ENCODE measurements at places on chromosomes 2 and 18. TPM values are rescaled to one million over a fixed set of nuclear protein-coding genes. Genes with fewer than 3 reads are reported as not detected.
A peak's percentile ranks its signal among the peaks of the same experiment; 100 is the strongest.

- peak; percentile 7 for DNase-seq
These were observed 55.5 kb downstream of the RIT2 start for GRCh38 chr18:43060020-43060419.

DNA sequence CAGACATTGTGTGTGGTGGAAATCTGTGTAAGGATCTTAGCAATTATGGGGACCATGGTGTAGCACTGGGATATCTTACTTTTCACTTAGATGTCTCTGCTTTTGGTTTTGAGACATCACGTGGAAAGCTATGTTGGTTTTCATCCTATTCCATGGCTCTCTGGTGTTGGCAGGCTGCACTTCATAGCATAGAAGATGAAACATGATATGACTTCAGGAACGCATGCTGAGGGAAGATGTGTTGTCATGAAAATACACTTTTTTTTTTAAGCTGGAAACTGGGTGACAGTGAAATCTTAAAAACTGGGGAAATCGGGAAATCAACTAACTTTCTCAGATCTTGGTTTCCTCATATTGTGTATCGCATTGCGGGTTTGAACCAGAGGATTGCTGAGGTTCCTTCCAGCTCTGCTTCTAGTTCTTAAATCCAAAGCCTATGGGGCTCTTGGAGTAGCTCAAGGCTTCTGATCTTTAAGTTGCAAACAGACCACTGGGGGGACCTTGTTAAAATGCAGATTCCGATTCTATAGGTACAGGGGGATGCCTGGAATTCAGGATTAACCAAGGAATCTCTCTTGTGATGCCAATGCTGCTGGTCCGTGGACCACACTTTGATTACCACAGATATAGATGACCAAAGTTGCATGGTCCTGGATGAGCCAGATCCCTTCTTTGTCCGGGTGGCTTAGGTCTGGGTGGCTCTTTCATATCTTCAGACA, 160.7 kb downstream of the SH3RF3 start:
- no peak for DNase-seq

GRCh38 chr2:42510191-42510590, 16.4 kb upstream of the KCNG3 start:
- no peak for DNase-seq

- no peak for DNase-seq
These were observed 489.3 kb downstream of the DCC start for GRCh38 chr18:52829320-52829719.

Gene LOXHD1
- total RNA-seq = not detected

Gene ETAA1
- total RNA-seq = 11.6 TPM

Gene CCDC121
- 1.2 TPM for total RNA-seq

DNA sequence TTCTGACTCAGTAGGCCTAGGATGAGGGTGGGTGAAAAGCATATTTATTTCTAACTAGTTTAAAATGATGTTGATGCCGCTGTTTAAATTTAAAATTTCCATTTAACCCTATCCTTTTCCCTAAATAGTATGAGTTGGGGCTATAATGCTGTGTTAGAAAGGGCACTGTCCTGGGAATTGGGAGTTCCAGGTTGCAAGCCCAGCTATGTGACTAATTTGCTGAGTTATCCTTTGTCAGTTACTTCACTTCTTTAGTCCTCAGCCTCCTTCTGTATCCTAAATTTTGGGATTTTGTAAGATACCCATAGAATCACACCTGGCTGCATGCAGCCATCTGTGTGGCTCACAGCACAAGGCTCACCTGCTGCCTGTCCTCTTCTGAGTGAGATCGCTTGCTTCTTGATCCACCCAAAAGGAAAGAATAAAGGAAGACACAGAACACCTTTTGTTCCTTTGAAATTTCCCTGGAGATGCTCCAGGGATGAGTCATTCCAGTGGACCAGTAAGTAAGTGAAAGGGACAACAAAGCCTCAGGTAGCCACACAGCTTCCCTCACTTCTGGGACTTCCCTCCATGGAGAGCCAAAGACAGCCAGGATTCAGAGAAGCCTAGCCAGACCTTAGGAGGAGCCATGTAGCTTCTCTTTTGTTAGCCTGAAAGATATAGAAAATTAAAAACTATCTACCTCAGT, 97.2 kb downstream of the DTNA start:
- peak; percentile 63 for DNase-seq

Gene SLC4A5
- not detected for total RNA-seq

DNA sequence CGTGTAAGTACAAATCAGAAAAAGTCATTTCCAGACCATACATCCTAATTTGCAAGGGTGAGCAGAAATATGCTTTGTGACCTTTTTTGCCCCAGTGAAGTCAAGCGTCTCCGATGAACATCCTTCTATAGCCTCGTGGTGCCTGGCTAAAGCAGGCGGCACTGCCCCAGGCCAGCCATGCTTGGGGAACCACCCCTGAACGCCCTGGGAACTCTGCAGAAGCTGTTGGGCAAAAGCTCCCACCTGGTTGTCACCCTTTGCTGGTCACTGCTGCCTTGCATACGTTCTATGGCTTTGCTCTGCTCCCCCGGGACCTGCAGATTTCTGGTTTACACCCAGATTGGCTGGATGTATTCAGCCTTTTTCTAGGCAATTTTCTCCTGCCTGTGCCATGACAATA, 256.4 kb downstream of the SS18 start:
- no peak for DNase-seq

DNA sequence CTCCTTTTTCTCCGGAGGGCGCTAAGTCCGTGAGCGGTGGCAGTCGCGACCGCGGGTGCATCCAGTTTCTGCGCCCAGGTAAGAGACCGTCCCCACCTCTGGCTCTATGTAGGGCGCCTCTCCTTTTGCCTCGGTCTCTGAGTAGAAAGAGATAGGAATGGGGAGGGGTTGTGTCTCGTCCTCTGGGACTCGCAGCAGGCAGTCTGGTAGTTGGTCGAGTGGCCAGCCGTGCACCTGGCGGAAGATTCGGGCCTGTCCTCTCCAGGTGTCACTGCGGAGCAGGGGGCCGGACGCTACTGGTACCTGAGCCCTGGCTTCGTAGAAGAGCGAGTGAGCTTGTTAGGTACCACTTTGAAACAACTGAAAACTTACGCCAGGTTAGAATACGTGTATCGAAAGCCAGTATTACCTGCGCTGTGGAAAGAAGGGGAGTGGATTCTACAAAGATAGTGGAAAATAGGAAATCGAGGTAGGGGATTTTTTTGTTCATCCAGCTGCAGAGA, 403 bp downstream of the MAP2 start:
- DNase-seq = no peak

DNA sequence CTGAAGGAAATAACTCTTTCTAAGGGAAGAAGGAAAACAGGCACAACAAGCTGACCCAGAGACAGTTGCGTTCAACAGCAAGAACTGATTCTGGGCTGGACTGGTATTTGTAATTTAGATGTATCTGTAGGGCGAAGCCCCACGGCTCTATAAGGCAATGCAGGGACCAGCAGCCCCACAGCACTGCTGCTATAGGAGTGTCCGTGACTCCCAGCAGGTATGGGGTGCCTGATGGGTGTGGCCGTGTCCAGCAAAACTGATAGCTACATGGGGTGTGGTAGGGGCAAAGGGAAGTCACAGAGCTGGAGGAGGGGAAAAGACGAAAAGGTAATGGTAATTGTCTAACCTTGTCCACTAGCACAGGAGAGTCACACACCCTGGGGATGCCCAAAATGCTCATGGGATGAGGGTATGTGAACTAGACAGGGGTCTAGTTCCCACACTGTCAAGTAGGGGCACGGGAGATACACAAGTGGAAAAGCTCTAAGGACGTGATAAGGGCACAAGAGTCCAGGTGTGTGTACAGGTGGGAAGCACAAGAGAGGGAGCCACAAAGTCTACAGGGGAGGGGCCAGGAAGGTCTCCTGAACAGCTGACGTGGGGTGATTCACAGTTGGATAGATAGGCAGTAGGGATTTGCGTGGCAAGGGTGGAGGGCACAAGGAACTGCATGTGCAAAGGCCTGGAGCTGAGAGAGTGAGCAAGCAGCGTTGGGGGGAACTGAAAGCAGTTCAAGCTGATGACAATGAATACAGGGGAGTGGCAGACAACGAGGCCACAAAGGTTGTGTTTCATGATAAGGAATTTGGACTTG, 48.5 kb upstream of the ASPRV1 start:
- peak; percentile 34 for DNase-seq

DNA sequence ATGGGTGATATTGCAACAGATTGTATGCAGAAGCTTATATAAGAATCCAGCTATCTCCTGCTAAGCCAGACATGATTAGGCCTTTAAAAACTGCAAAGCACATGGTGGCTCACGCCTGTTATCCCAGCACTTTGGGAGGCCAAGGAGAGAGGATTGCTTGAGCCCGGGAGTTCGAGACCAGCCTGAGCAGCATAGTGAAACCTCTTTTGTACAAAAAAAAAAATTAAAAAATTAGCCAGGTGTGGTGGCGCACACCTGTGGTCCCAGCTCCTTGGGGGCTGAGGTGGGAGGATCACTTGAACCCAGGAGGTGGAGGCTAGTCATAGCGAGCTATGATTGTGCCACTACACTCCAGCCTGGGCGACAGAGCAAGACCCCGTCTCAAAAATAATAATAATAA, 204.6 kb downstream of the TNS1 start:
- no peak for DNase-seq

DNA sequence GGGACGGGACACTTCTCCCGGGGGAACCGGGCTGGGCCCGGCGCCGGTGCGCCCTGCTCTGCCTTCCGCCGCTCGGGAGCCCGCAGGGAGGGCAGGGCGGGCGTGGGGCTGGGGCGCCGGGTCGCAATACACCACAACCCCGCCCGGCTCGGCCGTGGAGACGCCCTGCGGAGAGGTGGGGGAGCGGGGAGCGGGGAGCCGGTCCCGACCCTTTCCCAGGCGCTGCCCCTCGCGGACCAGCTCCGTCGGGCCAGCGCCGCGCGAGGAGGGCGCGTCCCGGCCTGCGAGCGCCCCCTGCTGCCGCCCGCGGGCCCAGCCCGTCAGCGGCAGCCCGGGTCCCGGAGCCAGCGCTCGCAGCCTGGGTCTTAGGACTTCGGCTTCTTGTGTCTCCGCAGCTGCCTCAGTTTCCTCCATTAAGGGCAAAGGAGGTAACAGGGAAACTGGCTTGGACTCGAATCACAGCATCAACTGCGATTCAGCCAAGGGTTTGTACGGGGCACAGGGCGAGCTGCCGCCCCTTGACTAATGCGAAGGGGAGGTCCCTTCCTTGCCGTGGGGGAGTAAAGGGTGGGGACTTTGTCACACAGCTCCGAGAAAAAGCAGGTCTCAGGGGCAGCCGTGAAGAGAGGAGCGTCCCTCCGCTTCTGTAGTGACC, 635 bp upstream of the ADRA2B start:
- no peak for DNase-seq

GRCh38 chr2:150479075-150479915, 8.2 kb downstream of the RND3 start:
- DNase-seq = peak; percentile 40

DNA sequence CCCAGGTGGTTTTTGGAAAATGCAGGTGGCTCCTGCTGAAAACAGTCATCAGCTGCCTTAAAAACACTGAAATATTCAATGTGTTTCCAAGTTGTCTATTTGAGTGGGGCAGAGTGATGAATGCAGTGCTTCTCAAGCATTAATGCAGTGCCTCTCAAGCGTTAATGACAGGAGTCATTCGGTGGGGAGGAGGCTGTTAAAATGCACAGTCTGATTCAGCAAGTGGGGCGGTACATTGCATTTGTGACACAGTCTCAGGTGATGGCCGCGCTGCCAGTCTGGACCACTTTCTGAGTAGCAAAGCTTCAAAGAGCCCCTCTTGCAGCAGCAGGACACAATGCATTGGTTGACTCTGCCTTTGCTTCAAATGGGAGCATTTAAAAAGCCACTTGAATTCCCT, 231.4 kb upstream of the RGPD4 start:
- no peak for DNase-seq

Gene TUBA4B
- total RNA-seq = not detected

DNA sequence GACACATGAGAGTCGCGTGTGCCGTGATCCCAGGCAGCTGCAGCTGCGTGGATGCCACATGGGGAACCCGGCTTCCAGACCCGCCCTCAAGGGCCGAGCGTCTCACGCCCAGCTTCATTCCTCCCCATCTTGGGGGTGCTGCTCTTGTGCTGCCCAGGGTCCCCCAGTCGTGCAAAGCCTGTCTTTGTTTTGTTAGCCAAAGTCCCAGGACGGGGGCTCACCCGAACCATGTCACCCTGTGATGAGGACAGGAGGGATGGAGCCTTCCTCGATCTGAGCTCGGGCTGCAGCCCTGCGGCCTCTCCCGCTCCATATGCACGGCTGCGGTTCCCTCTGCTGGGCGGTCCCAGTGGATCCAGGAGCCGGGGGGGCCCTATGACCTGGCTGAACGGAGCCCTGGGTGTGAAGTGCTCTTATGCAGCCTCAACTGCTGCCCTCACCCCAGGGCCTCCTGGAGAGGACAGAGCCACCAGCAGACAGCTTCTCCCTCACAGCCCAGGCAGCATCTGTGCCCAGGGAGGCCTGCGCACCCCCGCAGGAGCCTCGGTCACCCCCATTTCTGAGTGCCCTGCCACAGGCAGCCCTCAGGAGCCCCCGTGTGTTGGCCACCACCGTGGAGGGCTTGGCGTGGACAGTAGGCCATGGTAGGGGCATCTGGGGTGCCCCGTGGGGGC, 99.0 kb upstream of the CTDP1 start:
- DNase-seq = no peak

GRCh38 chr2:82652117-82652516, 1807.0 kb downstream of the SUCLG1 start:
- no peak for DNase-seq

DNA sequence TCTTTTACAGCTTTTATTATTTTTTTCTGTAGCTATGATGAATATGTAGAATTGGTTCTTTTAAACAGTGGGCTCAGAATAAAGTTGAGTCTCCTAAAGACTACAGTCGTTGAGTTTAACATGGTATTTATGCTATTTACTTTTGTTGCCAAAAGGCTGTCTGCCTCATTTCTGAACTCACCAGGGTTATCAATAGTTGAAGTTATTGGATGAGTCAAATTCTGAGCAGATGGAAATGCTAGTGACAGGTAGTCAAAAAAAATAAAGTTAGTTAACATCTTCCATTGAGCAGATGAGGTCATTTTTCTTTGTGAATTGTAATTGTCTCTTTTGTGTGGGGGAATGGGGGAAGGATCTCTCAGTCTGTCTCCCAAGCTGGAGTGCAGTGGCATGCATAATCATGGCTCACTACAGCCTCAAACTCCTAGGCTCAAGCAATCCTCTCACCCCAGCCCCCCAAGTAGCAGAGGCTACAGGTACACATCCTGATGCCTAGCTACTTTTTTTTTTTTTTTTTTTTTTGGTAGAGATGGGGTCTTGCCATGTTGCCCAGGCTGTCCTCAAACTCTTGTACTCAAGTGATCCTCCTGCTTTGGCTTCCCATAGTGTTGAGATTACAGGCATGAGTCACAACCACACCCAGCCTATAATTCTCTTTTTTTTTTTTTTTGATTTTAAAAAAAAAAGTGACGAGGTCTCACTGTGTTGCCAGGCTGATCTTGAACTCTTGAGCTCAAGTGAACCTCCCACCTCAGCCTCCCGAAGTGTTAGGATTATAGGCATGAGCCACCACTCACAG, 8.9 kb downstream of the PAPOLG start:
- peak; percentile 68 for DNase-seq

- no peak for DNase-seq
These were observed 2.3 kb downstream of the ZFP36L2 start for GRCh38 chr2:43224131-43224570.

Measured in HT1080 (cell line).